Suprapubic skin (tissue), 4 donors: ENCODE measurements at places on chromosomes 3 and 15. TPM values are rescaled to one million over a fixed set of nuclear protein-coding genes. Genes with fewer than 3 reads are reported as not detected.

Gene ZKSCAN7
- total RNA-seq: 2.9 TPM

Gene NAA50
- total RNA-seq: 123 TPM

GRCh38 chr3:126551839-126552687 lies 6.7 kb downstream of the C3orf22 start:
- DNase-seq: peak; percentile 46

- no peak for DNase-seq
These were observed 101.4 kb downstream of the TNIK start for GRCh38 chr3:171358881-171359198.

DNA sequence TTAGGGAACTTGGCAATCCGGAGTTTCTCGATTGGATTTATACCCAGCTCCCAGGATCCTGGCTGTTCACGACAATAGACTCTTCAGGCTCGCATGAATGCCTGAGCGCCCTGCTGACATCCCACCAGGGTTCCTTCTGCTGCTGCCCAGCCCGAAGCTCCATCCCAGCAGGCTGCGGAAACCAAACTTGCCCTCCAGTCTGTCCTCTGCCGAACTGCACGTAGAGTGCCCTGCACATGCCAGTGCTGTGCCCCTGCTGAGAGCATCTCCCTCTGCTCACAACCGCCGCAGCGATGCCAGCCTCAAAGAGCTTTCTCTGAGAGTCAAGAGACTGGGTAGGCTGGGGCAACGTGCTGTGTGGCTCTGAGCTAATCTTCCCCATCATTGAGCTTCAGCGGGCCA lies 6.9 kb downstream of the ADAMTS7 start:
- no peak for DNase-seq

GRCh38 chr3:102087236-102087635 lies 237.9 kb downstream of the NFKBIZ start:
- DNase-seq: no peak

GRCh38 chr3:66401157-66401550 lies 99.7 kb downstream of the LRIG1 start:
- no peak for DNase-seq

Gene RGMA
- total RNA-seq: 11.1 TPM

GRCh38 chr3:61960976-61961375 lies 399.6 kb downstream of the PTPRG start:
- no peak for DNase-seq

DNA sequence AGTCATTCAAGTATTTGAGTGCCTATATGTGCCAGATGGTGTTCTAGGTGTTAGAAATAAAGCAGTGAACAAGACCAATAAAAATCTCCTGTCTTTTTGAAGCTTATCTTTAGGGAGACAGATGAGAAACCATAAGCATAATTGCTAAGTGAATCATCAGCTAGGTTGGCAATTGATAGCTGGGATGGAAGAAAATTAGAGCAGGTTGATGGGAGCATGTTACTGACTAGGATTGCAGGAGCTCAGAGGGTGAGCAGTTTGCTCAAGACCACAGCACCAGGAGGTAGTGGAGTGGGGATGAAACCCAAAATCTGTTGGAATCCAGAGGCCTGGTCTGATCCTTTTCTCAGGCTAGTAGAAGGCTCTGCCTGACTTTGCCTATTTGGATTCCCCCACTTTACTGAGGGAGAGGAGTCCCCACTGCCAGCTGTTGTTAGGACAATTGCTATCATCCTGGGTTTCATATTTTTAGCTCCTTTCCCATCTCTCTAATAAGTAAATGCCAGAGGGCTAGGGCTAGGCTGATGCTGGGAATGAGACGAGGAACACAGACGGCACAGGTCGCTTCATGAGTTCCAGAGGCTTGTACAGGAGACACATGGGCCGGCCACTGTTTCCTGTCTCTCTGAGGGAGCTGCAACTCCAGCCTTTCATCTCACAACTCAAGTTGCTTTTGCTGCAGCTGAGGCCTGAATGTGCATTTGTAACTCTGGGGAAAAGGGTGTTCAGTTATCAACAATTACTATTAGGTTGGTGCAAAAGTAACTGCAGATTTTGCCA lies 102.9 kb downstream of the CACNA1D start:
- DNase-seq: no peak

Gene CPB1
- not detected for total RNA-seq

Gene NMNAT3
- 34.8 TPM for total RNA-seq

GRCh38 chr15:69138963-69139362 lies 21.5 kb upstream of the GLCE start:
- no peak for DNase-seq

DNA sequence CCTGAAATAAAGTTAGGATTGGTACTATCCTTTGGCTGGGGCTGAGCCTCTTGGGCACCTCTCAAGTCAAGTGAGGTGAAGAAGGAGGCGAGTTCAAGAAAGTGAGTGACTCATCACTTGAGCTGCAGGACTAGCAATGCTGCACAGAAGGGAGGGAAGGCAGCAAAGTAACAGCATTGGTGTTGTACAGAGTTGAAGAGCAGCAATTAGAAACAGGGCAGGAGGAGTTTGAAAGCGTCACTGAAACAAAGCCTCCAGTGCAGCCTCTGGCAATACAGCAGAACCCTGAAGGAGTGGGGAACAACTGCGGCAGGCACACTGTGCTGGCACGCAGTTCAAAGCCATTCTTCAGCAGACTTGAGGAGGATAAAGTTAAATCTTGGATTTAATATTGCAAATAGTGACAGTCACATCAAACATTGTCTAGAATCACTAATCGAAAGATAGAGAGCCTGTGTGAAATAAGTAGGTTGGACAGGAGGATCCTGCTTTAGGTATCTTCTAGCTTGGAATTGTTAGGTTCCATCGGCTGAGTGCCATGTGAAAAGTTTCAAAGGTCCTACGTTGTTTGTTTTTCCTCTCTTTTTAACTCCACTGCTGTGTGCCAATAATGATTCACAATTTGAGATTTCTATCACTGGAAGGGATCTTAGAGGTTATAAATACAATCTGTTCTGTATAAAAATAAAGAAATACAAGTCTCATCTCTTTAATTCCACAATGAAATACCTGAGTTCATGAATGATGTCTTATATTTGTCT lies 479.8 kb downstream of the NAALADL2 start:
- DNase-seq: no peak

GRCh38 chr3:125591116-125591760 lies 4.1 kb downstream of the OSBPL11 start:
- DNase-seq: no peak

- peak; percentile 15 for DNase-seq
These were observed 186.7 kb downstream of the UACA start for GRCh38 chr15:70576696-70577095.

Gene GPR62
- total RNA-seq: not detected

GRCh38 chr3:188689101-188689574 lies 482.6 kb upstream of the TPRG1 start:
- DNase-seq: peak; percentile 69

Gene MNS1
- total RNA-seq: 0.23 TPM

Gene TBC1D5
- total RNA-seq: 66.4 TPM

DNA sequence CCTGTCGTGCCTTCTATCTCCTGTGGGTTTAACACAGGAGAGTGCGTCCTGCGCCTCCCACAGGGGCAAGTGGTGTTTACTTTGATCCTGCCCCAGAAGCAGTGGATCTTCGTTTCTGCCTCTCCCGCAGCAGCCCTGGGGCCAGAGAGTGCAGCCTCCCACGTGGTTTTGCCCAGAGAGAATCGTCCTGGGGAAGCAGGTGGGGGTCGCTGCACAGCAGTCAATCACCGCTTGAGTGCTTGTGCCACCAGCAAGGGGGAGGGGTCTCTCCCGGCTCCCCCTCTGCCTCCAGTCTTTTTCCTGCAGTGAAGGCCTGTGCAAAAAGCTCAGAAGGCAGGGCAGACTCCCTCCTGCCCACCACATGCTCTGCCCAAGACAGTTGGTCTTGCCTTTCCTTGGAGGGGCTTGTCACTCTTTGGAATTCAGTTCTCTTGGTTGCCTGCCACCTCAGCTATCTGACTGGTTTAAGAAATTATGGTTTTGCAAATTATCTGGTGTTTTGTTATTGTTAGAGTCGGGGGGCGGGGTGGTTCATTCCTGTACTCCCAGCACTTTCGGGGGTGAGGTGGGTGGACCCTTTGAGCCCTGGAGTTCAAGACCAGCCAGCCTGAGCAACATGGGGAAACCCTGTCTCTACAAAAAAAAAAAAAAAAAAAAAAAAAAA lies 26.9 kb downstream of the STOML1 start:
- no peak for DNase-seq

Gene CAV3
- not detected for total RNA-seq

DNA sequence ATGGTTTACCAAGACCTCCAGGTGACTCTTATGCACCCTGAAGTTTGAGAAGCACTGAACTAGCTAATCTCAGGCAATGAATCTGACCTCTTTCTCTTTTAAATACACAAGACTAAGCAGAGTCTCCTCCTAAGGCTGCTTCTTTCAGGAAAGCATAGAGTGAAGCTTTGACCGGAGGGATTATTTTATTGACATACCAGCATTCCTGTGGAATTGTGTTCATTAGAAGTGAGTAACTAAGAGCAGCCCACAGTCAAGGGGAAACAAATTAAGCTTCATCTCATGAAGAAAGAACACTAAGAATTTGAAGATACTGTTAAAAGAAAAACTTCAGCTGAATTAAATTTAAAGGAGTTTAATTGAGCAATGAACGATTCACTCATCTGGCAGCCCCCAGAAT lies 963.5 kb downstream of the NTRK3 start:
- no peak for DNase-seq

GRCh38 chr3:46293991-46294833 lies 52.0 kb downstream of the CCR3 start:
- no peak for DNase-seq

Gene PP2D1
- total RNA-seq: not detected

- DNase-seq: no peak
These were observed 15.8 kb downstream of the PLXNA1 start for GRCh38 chr3:126998728-126999127.

GRCh38 chr15:52733088-52733487 lies 53.9 kb upstream of the ATOSA start:
- no peak for DNase-seq

GRCh38 chr15:41105348-41106334 lies 10.4 kb downstream of the INO80 start:
- DNase-seq: no peak

Gene SLC15A2
- total RNA-seq: 0.89 TPM

GRCh38 chr15:53611145-53611920 lies 148.1 kb downstream of the WDR72 start:
- no peak for DNase-seq

Gene TIMP4
- 12.0 TPM for total RNA-seq

- no peak for DNase-seq
These were observed 176.3 kb upstream of the ROPN1 start for GRCh38 chr3:124168271-124168670.

GRCh38 chr3:78872195-78872594 lies 895.6 kb downstream of the ROBO1 start:
- no peak for DNase-seq

DNA sequence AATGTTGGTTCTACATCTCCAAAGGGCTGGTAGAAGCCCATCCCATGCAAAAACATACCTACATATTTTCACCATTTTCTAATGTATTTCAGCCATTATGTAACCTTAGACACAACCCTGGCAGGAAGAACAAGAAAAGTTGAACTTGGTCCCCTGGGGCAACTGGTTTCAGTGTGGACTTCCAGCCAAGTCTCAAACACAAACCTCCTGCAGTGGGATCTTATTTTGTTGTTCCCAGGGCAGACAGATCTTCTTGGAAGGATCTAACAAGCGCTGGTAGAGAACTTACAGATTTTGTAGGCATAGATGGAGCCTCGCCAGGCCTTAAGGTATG lies 96.3 kb downstream of the ADAMTS17 start:
- DNase-seq: no peak

DNA sequence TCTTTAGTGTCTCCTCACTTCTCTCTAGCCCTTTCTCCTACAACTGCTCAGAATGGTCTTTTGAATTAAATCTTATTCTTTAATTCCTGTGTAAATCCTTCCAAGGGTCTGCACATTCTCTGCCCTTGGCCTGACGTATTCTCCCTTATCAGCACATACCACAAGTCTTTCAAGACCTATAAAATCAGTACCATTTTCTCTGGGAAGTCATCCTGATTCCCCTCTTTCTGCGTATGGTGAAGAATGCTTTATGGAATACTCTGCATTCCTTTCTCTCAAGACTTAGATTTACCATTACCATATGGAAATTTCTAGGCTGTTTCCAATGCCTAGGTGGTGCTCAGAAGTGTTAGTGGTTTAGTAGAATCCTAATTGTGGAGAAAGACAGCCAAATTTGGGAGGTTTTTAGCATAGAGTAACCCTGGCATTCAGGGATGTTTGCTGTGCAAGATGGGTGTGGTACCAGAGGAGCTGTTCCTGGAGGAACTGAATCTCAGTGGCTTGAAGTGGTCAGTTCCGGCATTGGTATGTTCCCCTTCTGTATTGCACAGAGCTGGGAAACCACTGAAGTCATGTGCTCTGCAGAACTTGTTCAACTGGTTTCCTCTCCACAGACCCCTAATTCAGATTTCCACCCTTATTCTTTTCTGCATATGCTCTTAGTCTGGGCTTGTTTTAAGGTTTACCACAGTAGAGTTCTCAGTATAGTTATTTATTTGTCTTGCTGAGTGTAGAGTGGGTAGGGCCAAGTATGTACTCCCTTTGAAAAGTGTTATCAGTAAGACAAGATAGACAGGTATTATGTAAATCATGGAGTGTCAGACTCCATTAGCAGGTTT lies 24.5 kb downstream of the IQGAP1 start:
- no peak for DNase-seq

DNA sequence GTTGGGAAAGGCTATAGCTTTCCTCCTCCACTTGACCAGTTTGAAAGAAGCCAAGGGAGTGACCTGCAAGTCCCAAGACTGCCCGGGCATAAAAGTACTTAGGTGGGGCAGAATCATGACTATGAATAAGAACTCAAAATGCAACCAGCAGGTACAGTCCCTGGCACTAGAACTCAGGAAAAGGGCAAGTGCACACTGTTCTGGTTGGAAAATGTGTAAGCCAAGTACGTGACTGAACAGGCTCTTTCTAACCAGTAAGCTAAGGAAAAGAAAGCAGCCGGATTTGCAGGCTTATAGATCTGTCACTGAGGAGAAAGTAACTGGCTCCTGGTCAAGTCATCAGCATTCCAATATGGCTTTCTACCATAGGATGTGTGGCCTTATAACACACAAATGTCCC lies 101.2 kb upstream of the SLC4A7 start:
- DNase-seq: no peak

Gene IQCF5
- total RNA-seq: not detected

DNA sequence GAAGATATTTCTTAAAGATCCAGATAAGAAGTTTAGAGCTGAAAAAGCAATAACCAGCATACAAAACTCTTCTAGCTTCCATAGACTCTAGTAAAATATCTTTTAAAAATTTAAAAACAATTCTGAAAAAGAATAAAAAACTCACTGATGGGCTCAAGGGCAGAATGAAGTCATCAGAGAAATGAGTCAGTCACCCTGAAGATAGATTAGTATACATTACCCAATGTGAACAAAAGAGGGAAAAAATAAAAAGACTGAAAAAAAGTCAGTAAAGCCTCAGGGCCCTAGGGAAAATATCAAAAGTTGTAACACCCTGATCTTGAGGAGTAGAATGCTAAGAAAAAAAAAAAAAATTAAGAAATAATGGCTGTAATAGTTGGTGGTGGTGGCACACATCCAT lies 11.4 kb downstream of the DET1 start:
- no peak for DNase-seq

GRCh38 chr3:102790747-102791325 lies 356.0 kb downstream of the ZPLD1 start:
- DNase-seq: no peak

Gene SLCO3A1
- 42.5 TPM for total RNA-seq

Gene HIGD2B
- total RNA-seq: not detected

GRCh38 chr3:148718982-148719862 lies 21.5 kb downstream of the AGTR1 start:
- no peak for DNase-seq

Gene TMEM108
- 0.70 TPM for total RNA-seq

Gene PARP3
- 21.8 TPM for total RNA-seq

Gene GPR27
- 1.2 TPM for total RNA-seq
